Nucleus accumbens (tissue), 56 donors: ENCODE measurements at places on chromosomes 2 and 18.
A peak's percentile ranks its signal among the peaks of the same experiment; 100 is the strongest.

GRCh38 chr2:107020392-107020791 is 134.4 kb upstream of the ST6GAL2 start:
- no peak for DNase-seq

- no peak for DNase-seq
These were observed 633.3 kb upstream of the ACVR2A start for GRCh38 chr2:147211484-147211883.

DNA sequence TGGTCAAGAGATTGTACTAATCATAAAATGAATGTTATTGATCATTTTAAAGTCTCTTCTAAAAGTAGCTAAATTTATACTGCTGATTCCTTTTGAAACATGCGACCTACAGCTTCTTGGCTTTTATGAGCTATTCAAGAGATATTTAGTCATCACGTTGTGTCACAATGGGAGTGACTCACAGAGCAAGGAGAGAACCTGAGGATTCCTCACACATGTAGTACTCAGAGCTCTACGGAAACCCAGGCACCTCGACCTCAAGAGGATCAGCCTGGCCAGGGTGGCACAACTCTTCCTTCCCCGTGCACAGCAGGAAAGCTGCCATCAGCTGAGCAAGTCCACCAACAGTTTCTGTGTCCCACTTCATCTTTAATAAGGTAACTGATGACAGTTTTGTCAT is at the start of gene DHRS9:
Gene DHRS9, plus strand, starts transcription at position 223 of the 400 bp plus-strand sequence. CDS start 12,019 bp downstream, outside the sequence.
- no peak for DNase-seq

GRCh38 chr18:60469387-60470100 is 97.0 kb upstream of the MC4R start:
- DNase-seq, result no peak

DNA sequence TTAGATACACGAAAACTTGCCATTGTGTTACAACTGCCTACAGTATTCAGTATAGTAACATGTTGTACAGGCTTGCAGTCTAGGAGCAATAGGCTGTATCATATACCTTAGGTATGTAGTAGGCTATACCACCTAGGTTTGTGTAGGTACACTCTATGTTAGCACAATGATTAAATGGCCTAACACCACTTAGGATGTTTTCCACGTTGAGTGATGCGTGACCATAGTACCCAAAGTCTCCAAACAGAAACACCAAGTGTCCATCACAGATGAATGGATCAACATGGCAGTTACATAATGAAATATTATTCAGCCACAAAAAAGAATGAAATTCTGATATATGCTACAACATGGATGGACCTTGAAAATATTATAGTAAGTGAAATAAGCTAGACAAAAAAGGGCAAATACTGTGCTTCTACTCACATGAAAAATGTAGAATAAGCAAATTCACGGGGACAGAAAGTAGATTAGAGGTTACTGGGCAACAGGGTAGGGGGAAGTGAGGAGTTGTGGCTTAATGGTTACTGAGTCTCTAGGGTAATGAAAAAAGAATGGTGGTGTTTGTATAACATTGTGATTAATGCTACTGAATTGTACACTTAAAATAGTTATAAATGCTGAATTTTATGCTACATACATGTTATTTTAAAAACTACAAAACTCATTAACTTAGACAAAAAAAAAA is 62.6 kb downstream of the TMEM131 start:
- no peak for DNase-seq

DNA sequence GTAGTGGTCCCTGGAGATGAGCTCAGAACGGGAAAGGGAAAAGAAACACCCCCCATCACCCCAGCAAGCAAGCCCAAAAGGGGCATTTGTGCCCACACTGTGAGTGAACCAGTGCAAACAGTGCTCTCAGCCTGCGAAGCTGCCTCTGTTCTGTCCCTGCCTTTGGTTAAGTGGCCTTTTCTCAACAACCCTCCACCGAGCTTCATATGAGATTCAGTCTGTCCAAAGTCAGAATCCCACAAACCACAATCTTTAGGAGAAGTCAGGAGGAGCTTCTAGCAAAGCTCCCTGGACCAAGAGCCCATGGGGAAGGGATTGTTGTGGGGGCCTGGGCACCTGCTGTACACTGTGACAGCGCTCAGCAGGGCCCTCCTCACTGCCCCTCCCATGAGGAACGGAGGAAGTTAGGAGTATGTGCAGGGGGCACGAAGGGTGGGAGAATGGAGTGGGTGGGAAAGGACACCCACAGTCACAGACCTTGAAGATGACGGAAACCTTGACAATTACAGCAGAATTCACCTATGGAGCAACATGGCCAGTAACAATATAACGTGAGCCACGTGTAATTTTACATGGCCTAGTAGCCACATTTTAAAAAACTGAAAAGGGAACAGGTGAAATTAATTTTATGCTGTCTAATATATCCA is 119.5 kb downstream of the SMAD7 start:
- DNase-seq, result no peak

DNA sequence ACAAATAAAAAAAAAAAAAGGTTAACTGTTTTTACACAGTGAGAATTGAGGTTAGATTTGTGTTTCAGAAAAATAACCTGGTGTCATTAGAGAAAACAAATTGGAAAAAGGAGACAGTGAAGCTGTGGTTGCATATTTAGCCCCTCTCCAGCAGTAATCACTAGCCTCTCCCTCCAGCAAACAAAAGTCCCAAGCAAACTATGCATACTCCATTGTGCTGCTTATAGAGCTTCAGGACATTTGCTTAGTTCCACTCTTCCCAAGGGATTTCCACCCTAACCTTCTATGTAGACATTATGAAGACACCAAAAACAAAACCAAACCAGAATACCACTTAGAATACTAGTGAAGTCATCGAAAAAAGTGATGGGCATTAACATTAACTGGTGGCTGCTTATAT is 534.2 kb upstream of the CDH2 start:
- no peak for DNase-seq

GRCh38 chr18:32915516-32915915 is 142.7 kb upstream of the KLHL14 start:
- no peak for DNase-seq

DNA sequence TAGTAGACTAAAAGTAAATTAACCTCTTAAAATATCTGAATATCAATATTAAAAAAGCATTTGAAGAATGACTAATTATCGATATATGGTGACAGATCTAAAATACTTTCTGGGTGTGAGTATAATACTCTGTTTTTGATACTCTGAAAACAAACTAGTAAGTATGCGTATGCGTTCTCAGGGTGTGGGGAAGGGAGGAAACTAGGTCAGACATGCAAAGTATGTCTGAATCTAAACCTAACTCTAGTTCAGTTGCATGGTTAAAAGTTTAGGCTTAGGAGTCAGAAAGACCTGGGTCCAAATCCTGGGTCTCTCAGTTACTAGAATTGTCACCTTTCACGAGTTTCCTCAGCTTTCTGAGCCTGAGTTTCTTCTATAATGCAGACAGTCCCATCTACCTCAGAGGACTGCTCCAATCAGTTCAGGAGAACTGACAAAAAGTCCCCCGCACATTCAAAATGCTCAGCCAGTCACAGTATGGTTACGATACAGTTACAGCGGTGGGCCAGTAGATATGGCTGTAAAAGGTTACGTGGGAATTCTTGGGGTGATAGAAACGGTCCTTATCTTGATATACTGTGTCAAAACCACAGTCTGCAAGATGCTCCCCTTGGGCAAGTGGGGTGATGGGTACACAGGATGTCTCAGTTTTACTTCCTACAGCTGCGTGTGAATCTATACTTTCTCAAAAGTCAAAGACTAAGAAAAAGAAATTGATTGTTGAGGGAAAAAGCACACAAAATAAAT is 29.2 kb downstream of the UNC50 start:
- DNase-seq, result no peak

DNA sequence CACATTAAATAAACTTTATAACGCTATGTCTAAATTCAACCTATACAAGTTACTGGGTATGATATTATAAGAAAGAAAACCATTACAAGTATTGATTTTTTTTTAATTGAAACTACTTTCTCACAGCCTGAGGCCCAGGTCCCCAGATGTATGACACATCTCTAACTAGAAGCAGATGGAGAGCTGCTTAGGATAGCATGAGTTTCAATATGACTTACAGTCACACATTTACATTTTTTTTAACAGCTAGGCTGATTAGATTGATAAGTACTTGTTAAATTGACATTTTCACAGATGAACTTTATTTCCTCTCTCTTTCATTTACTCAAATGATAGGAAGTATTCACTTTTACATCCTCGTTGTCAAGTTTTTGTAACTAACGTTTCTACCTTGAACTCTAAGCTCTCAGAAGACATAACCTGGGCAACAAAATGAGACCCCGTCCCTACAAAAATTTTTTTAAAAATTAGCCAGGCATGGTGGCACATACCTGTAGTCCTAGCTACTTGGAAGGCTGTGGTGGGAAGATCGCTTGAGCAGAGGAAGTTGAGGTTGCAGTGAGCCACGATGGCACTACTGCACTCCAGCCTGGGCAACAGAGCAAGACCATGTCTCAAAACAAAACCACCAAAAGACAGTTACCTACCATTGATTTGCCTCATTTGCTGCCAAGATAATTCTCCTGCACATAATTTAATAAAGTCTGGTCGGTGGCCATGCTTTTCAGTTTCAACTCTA is 52.4 kb downstream of the STK39 start:
- no peak for DNase-seq

- no peak for DNase-seq
These were observed 352.0 kb downstream of the RNF144A start for GRCh38 chr2:7269106-7269643.

- no peak for DNase-seq
These were observed 49.6 kb downstream of the IL1R2 start for GRCh38 chr2:102041351-102041750.

- no peak for DNase-seq
These were observed 42.3 kb downstream of the BAZ2B start for GRCh38 chr2:159573846-159574606.

DNA sequence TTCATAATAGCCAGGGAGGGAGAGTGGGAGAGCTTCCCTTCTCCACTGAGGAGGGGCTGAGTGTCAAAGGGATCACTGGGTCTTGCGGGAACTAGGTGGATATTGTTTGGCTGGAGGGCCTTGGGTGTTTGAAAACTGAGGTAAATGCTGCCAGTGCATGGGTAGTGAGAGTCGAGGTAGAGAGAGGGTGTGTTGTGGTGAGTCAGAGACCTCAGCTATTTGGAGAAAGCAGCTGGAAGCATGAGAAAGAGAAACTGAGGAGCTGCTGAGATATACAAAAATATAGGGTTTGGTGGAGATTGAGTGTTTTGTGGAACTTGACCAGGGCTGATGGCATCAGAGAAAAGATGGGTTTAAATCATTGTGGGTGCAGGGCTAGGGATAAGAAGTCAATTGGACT is 127.0 kb upstream of the CCDC195 start:
- no peak for DNase-seq

DNA sequence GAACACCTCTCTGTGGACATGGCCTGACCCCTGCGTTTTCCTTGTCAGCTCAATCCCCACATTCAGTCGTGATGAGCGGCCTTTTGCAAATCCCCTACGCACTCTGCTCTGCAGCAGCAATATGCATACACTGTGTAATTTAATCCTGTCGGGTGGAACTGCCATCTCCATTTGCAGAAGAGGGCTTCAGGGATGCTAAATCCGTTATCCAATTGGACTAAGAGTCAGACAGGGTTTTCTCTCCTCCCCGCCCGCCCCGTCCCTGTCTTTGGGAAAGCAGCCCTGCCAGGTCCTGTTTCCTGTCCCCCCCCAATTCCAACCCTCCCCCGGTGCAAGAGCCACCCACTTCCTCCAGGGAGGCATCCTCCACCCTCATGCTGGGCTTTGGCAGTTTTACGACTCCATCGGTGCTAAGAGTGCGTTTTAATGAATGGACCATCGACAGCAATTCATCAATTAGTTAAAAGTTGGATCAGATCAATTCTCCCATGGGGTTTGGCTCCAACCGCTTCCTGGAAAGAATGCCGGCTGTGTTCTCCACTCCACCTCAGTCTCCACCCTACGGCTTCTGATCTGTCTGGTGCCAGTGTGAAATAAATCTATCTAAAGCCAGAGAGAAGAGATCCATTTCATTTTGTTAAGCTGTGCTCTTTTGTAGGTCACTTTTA is 53.5 kb upstream of the ASAP2 start:
- no peak for DNase-seq

- DNase-seq, result no peak
These were observed 158.5 kb downstream of the SMAD2 start for GRCh38 chr18:47771922-47772321.

GRCh38 chr2:60555066-60555782 is 1.8 kb upstream of the BCL11A start:
- peak; percentile 73 for DNase-seq

DNA sequence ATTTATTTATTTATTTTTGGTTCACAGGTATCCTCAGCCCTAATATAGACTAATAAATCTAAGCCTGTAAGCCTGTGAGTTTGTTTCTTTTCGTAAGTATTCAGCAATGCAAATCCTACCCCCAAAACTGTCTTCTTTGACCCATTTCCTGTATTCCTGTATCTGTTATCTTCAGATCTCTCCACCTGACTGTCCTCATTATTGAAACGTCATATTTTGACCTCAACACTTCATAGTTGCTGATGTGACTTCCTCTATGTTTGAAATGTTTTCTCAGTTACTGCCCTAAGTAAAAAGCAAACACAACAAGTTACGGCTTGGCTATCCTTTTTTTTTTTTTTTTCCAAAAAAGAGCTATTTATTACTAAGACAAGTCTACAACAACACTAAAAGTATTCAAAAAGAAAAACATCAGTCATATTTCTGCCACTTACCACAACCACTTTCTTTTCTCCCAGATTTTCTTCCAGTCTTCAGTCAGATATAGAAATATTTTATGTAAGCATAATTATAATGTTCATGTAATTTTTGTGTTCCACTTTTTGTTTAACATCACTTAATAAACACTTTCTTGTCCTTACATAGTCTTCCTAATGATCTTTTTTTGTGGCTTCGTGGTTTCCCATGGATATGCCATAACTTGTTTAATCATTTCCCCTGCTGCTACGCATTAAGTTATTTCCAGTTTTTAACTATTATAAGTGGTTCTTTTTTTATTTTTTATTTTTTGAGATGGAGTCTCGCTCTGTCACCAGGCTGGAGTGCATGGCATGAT is 45.0 kb upstream of the EML4 start:
- no peak for DNase-seq

DNA sequence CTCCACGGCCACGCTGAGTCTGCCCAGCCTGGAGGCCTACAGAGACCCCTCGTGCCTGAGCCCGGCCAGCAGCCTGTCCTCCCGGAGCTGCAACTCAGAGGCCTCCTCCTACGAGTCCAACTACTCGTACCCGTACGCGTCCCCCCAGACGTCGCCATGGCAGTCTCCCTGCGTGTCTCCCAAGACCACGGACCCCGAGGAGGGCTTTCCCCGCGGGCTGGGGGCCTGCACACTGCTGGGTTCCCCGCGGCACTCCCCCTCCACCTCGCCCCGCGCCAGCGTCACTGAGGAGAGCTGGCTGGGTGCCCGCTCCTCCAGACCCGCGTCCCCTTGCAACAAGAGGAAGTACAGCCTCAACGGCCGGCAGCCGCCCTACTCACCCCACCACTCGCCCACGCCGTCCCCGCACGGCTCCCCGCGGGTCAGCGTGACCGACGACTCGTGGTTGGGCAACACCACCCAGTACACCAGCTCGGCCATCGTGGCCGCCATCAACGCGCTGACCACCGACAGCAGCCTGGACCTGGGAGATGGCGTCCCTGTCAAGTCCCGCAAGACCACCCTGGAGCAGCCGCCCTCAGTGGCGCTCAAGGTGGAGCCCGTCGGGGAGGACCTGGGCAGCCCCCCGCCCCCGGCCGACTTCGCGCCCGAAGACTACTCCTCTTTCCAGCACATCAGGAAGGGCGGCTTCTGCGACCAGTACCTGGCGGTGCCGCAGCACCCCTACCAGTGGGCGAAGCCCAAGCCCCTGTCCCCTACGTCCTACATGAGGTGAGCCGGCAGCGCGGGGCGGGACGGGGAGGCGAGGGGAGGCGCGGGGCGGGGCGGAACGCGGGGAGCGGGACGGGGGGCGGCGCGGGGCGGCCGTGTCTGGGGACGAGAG is 15.2 kb downstream of the NFATC1 start:
- no peak for DNase-seq
